ENCODE measurements at places on chromosomes 3 and 15.

DNA sequence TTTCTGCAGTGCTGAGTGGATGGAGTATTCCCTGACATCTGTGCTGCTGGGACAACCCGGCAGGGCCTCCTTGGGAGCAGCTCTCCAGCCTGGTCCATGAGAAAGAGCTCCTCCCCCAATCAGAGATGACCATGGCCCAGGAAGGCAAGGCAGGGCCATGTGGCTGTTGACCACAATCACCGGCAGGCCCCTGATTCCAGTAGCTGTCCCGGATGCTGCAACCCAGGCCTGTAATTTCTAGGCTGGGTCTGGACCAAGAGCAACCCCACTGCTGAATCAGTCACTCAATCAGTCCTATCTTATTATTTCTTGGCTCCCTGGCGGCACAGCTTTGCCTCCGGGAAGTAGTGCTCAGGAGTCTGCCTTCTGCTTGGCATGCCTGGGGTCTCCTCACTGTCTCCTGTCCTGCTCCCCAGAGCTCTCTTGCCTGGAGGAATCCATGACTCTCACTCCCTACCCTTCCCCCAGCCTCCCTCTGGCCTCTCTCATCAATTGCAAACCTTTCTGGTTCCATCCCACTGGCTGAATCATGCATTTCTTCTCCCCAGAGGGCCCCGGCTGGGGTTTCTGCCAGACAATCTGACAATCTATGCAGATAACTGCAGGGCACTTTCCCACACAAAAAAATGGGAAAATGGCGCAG, 32.6 kb upstream of the ITGA11 start:
- DNase-seq = no peak

DNA sequence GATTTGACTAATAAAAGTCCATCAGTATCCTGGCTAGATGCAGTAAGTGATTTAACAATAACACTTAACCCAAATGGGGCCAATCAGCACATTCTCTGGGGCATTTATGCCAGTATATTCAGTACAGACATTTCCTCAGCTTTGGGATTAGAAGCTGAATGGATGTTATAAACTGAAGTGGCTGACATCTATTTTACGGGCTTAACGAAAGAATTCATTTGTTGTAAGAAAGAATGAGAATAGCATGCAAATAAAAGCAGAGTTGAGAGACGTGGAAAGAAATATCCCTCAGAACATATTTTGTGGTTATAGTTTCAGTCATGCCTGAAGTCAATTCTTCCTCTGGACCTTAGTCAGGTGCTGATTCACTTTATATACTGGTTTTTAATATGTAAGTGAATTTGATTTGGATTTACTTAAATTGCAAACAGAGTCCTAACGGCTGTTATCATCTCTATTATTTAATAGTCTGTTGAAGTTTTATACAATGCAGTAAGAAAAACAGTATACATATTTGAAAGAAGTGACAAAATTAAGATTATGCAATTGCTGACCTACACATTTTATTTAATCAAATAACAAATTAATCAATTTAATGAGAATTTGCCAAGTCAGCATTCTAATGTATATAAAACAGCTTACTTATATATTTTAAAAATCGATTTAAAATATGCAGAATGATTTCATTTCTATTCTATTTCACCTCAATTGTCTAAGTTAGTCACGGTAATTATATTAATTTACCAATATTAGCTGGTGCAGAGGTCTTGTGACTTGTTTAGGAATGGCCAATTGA, 513.9 kb upstream of the CADM2 start:
- DNase-seq = no peak

GRCh38 chr3:51719410-51720025, 12.7 kb downstream of the GRM2 start:
- DNase-seq = no peak

DNA sequence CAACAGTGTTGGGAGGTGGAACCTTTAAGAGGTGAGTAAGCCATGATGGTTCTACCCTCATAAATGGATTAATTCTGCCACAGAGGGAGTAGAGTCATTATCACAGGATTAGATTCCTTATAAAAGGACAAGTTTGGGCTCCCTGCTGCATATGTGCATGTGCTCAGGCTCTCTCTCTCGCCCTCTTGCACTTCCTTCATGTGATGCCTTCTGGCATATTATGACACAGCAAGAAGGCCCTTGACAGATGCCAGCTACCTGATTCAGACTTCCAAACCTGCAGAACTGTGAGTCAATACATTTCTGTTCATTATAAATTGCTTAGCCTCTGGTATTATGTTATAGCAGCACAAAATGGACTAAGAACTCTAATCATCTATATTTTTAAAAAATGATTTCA, 205.3 kb downstream of the CTNNB1 start:
- DNase-seq = no peak

GRCh38 chr15:43943511-43943910, 116.7 kb downstream of the WDR76 start:
- DNase-seq = no peak

- DNase-seq = no peak
These were observed 311.7 kb downstream of the NSUN3 start for GRCh38 chr3:94374439-94375161.

- DNase-seq = no peak
These were observed 53.4 kb downstream of the RPLP1 start for GRCh38 chr15:69505956-69506556.

GRCh38 chr15:24862726-24863521, 91.9 kb upstream of the SNRPN start:
- no peak for DNase-seq

DNA sequence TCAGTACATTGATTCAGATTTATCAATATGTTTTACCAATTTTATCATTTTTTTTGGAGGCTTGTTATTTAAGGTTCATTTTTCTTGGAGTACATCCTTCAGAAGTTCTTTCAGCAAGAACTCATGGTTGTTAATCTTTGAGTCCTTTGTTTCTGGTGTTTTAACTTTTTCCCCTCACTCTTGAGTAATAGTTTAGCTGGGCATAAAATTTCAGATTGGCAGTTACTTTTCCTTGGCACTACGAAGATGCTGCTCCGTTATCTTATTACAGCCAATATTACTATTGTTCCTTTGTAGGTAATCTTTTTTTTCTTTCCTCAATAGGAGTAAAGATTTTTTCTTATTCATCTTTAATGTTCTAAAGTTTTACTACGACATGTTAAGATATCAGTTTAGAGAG, 9.8 kb downstream of the LRRC58 start:
- no peak for DNase-seq

- DNase-seq = no peak
These were observed 108.9 kb upstream of the UBE2E1 start for GRCh38 chr3:23696842-23697241.

- DNase-seq = no peak
These were observed 106.8 kb upstream of the ROBO1 start for GRCh38 chr3:79874646-79875045.

DNA sequence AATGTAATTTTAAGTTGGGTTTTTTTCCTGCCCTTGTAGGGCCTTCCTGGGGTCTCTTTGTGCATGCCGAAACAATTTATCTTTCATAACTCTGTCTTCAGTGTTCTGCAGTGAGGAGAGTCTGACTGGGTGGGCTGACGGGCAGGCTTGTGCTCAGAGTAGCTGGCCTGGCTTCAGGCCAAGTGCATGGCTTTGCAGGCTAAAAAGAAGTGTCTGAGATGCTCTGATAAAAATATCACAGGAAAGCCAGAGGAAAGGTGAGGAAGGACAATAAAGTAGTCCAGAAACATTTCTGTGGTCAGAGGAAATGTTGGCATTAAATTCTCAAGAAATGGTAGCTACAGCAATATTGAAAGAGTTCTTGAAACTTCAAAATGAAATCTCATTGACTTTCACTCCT, 25.5 kb downstream of the ST3GAL6 start:
- DNase-seq = no peak

DNA sequence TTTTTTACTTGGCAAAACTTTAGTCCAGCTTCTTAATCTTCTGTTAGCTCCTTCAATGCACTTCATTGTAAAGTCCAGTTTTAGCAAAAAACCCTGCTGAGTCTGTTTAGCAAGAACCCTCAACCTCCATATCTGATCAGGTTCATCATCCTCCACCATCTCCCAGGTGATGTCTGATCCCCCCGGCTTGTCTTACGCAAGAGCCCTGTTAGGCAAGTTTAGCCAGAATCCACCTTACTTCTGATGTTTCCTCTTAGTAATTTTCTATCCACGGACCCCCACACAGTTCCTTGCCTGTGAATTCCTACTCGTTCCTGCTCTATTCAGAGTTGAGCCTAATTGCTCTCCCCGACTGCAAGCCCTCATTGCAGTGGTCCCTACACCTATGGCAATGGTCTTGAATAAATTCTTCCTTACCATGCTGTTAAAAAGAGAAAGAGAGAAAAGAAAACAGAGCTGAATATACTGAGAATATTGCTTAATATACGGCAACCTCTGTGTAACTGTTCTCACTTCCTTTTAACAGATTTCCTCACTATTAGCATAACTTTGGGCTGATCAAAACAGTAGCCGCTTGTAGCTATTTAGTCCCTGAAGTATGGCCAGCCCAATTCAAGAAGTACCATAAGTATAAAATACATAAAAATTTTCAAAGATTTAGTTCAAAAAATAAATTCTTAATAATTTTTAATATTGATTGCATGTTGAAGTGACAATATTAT, 78.7 kb upstream of the MME start:
- no peak for DNase-seq

DNA sequence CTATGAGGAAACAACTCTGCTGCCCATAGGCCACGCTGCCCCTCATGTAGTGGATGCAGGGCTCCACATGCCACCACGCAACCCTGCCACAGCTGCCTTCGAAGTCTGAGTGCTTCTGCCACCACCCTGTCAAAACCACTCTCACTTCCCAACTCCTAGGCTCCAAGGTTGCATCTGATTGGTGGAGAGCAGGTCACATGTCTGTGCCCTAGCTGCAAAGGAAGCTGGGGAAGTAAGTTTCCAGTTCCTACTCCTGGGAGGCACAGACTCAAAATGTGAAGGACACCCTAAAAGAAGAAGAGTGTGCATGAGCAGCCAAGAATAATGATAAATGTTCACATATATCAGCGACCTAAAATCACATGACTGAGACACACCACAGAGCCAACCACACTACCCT, 31.9 kb upstream of the TICRR start:
- DNase-seq = no peak

- DNase-seq = no peak
These were observed 40.3 kb upstream of the WNT5A start for GRCh38 chr3:55527361-55527760.

- no peak for DNase-seq
These were observed 673.1 kb downstream of the ROBO1 start for GRCh38 chr3:79094654-79095053.

DNA sequence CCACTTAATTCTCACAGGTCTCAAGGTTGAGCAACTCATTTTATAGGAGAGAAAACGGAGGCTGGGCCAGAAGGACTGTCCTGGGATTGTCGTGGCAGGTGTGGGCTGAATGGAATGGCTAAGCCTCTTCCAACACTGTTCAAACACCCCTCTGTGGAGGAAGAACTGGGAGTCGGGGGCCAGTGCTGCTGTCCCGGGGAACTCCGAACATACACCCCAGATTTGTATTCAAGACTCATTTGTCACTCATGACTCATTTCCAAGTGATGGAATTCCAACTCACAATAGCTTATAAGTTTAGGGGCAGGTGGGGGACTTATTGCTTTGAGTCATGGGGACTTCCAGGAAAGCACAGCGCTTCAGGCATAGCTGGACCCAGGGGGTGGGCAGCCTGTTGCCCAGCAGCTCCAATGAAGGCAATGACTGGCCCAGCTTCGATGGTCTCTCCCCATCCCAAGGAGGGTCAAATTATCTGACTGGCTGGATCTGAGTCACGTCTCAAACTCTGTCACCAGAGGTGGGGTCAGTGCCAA, 72.5 kb downstream of the TM2D3 start:
- no peak for DNase-seq

DNA sequence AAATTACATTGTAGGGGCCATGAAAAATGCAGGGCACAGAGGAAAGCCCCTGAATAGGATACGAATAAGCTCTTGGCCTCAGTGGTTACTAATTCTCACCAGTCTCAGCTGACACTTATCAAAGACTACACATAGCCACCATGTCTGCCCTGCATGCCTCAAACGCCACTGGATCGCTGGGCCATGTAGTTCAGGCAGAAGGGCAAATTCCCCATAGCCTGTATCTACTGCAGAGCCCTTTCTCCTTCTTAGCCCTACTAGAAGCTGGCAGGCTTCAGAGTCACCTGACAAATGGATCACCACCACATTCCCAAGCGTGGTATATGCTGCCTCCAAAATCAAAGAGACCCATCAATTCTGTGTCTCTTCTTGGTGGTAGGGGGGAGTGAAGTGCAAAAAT, 177.4 kb downstream of the MINAR1 start:
- DNase-seq = no peak

DNA sequence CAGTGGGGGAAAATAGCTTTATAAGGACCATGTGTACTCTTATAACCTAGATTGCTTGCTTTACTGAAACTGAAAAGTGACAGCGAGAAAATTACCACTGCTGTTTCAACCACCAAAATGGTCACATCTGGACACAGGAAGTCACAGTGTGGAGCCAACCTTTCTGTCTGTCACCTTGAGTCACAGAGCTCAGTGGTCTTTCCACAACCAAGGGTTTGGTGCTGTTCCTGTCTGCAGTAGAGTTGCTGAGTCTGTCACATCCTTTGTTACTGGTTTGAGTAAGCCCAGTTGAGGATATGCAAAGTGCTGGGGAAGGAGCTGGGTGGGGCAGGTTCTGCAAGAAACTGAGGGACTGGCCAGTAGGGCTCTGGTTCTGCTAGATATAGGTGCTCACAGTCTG, 139.1 kb upstream of the EIF1B start:
- no peak for DNase-seq

DNA sequence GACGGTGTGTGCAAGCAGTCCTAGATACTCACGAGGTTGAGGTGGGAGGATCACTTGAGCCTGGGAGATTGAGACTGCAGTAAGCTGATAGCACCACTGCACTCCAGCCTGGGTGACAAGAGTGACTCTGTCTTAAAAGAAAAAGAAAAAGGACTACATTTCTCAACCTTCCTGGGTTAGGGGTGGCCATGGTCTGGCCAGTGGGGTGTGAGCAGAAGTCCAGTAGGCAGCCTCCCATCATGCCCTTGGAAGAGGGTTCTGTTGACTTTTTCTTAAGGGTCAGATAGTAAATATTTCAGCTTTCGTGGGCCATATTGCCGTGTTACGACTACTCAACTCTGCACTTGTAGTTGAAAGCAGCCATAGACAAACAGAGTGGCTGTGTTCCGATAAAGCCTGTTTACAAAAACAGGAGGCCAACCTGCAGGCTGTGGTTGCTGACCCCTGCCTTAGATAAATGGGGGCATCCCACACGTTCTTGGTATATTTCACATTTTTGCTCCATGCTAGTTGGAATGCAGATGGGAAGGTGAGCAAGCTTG, 31.0 kb upstream of the PDE8A start:
- DNase-seq = no peak
